A549 (cell line): ENCODE measurements at places on chromosomes 1 and 21.
A peak's percentile ranks its signal among the peaks of the same experiment; 100 is the strongest.

- no peak for DNase-seq
Observed at GRCh38 chr1:71393301-71393700, 312.5 kb upstream of the ZRANB2 start.

GRCh38 chr1:17075470-17076255 lies 21.8 kb upstream of the SDHB start:
- DNase-seq, result peak; percentile 49

DNA sequence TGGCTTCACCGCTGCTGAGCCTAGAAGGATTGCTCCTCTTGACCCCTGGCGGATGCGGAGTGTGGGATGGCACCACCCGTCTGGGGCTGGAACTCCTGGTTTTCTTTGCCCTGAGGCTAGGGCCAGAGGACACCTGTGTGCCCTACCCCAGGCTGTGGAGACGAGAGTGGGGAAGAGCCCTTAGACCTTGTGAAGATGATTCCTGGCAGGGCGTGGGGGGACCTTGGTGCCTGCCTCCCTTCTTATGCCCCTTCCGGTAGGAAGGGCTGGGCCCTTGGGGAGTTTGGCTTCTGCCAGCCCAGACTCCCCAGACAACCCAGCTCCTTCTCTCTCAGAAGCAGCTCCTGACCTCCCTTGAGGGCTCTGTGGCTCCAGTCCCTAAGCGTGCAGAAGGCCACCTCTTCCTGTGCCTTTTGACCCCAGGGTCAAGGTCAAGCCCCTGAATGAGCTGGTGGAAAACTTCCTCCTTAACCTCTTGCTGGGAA lies 891 bp downstream of the RPS6KA1 start:
- no peak for DNase-seq

DNA sequence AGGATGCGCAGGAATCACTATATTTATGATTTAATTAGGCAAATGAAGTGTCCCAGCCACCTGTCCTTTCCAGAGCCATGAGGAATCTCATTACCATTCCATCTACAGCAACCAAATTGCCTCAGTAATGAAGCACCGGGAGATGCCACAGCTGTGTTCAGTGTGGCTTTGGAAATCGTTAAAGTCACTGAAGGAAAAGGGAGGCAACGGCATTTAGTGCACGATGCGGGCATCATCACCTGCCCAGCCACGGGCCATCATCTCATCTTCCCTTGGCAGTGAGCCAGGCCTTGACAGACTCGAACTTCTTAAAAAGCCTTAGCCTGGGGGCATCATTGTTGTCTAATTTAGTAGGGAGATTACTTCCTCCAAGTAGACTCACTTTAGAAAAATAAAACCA lies 67.8 kb downstream of the CNIH3 start:
- DNase-seq, result no peak

DNA sequence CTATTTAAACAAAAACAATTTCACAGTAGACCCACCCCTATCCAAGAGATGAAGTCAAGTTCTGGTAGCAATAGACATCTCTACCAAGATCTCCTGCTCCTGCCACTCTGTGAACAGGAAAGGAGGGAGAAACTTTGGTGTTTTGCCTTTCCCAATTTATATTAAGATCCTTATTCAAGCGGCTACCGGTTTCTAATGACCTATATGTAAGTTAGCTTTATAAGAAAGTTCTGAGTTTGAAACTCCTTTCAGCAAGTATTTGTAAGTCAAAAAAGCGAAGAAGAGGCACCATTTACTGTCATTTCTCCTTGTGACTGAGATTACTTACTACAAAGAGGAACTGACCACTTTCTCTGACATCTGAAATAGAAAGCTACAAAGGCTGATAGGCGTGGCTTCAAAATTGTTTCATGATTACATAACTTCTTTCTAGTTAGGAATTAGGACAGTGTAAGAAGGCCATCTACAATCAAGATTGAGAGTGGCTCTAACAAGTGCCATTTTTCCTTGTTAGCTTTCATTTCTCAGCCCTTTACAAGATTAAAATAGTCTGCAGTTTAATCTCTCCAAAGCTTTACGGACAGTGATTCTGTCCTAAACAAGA lies at the start of gene MNDA:
TSS of gene MNDA (plus strand) at position 448 of the 604 bp plus-strand sequence. CDS start 10,803 bp downstream, outside the sequence.
- no peak for DNase-seq

- no peak for DNase-seq
Observed at GRCh38 chr1:224623743-224624333, 7.7 kb downstream of the CNIH3 start.

GRCh38 chr21:15433091-15433490 lies 296.7 kb upstream of the USP25 start:
- no peak for DNase-seq

- peak; percentile 48 for DNase-seq
Observed at GRCh38 chr1:41498804-41499203, 14.3 kb upstream of the EDN2 start.

DNA sequence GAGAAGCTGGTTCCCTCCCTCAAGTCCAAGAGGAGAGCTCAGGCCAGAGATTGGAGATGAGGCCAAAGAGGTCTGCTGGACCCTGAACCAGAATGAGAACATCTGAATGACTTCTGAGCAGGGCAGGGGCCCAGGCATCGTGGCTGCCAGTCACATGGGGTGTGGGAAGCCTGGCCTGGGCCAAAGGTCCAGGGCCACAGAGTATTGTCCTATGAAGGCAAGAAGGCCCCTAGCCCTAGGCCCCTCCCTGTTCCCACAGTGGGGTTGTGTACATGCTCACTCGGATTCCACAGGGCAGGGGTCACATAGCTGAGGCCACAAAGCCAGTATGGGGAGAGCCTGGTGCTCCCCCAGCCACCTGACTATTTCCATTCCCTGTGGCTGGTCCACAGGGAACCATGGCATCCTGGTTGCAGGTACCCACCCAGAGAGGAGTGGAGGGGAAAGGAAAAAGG lies 18.5 kb upstream of the SLC1A7 start:
- DNase-seq, result no peak

GRCh38 chr1:21590934-21591333 lies 78.2 kb downstream of the RAP1GAP start:
- no peak for DNase-seq

DNA sequence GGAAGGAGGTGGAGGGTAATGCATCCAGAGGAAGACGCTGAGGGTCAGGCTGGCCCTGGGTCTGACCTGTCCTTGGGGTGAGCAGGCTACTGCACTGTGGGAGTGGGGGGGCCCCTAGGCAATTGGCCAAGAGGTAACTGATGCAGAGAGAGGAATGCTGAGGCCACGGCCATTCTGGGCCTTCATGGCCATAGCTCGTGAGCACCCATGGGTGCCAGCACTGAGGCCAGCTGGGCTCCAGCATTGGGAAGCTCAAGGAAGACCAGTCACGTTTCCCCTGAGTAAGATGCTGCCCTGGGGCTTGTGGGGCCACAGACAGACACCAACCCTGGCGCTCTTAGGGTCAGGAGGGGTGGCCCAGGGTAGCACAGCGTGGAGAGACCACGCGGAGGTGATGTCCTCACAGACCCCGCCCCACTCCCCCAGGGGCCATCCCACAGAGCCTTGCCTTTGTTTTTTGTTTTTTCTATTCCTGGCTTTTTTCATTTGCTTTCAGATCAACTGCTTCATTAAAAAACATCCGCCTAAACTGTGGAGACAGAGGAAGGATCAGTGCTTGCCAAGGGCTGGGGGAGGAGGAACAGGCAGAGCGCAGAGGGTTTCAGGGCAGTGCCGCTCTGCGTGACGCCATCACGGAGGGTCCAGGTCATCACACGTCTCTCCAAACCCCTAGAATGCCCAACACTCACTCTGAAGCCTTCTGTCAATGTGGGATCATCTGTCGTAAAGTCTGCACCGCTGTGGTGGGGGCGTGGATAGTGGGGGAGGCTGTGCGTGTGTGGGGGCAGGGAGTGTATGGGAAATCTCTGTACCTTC lies 61.1 kb downstream of the SIK1 start:
- DNase-seq, result no peak

- no peak for DNase-seq
Observed at GRCh38 chr1:158053276-158053675, 59.8 kb downstream of the KIRREL1 start.

DNA sequence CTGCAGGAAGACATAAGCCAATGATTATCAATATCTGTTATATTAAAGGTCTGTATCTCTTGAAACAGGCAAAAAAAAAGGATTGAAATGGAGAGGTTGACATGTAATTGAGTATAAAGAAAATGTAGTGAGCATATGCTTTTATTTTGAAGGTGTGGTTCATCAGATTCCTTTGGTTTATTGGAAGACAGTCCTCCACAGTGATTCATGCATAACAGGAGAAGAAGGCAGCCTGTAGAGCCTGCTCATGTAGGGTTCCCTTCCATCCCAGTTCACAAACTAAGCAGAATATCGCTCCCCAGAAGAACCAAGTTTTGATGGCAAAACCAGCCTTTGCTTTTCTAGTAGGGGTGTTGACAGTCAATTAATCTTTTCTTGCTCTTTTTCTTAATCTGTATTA lies 1016.8 kb upstream of the ADGRL4 start:
- no peak for DNase-seq

DNA sequence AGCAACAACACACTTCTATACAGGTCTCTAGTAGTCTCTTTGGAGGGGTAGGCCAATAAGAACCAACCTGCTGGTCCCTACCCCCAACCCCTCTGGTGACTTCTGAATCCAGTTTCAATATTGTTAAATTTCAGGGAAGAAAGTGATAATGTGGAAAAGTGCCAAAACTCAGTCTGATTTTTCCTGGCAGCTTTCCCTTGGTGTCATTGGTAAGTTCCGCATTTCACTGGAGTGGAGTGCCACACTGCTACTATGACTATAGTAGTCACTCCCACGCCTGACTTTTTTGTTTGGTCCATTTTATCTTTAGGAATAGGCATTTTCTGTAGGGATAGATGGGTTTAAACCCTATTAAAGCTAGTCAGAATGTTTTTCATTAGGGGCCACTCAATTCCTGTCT lies 5.7 kb upstream of the ARID1A start:
- no peak for DNase-seq

DNA sequence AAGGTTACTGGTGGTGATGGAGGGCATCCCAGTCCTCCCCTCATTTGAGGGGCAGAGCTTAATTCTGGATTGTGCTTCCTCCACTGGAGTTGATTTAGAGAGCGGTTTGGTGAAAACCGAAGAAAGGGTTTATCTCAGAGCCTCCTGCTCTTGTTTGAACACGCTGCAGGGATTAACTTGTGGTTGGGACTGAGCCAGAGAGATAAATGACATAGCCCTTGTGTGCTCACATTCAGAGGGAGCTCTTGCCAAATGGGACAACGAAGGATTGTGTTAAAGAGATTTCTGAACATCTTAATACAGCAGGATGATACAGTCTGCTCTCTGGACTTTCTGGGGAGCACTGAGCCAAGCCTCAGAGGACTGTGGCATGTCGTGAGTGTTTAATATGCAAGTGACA lies 308.2 kb downstream of the DISC1 start:
- DNase-seq, result no peak

GRCh38 chr1:3742439-3743298 lies 9.6 kb upstream of the CCDC27 start:
- no peak for DNase-seq

DNA sequence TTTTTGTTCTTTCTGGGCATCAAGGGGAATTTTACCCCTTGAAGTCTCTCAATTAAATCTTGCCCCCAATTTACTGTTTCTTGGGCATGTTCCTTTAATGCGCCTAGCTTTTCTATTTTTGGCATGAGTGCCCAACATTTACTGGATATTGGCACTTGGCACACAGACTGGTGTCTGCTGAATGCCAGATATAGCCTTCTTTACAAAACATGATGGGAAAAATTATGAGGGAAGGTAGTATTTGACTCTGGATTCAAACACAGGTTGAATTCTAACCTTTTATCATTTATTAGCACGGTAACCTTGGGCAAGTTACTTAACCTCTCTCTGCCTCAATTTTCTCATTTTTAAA lies 88.3 kb upstream of the GPR52 start:
- DNase-seq, result no peak

DNA sequence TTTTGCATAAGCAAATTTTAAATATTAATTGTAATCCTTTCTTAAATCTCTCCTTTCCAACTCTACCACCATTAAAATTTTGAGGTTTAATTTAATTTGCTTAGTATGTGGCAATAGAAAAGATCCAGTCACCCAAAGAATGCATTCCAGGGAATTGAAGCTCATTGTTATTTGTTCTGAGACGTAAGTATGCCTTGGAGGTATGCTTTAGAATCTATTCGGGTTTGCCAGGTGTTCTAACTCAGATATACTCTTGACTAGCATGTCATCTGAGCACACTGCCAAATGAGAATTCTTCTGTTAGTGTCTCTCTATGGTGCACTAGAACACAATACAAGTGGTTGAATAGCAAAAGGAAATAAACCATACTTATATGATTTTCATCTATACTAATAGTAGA lies 813.6 kb upstream of the ADGRL2 start:
- peak; percentile 0 for DNase-seq

GRCh38 chr1:37875833-37876232 lies 16.4 kb upstream of the MTF1 start:
- DNase-seq, result no peak

DNA sequence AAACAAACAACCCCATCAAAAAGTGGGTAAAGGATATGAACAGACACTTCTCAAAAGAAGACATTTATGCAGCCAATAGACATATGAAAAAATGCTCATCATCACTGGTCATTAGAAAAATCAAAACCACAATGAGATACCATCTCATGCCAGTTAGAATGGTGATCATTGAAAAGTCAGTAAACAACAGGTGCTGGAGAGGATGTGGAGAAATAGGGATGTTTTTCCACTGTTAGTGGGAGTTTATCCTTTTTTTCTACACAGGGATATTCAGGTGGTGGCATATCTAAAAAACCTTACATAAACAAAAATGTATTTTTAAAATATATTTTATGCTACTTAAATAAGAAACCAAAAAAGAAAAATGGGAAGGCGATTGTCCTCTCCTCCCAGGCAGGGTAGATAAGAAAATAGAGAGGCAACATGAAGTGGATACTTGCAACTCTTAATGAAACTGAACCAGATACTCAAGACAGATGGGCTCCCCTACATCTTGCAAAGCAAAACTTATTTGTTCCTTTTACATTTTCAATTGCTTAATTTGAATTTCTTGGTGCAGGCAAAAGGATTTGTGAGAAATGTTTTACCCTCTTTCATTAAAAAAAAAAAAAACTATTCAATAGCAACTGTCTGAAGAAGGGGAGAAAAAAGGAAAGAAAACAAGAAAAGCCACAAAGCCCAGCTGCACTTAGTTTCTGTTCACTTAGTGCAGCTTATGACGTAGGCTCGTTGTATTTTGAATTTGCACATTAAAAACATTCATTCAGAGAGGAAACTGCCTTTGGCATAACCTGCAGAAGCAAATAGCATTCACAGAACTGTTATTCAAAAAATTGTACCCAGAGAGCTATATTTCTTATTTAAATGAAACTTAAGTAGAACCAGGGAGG lies 36.9 kb upstream of the RGS1 start:
- DNase-seq, result no peak
